Activated naive CD8-positive, alpha-beta T cell treated with anti-CD3 and anti-CD28 coated beads for 36 hours (primary cell): ENCODE measurements at places on chromosomes 7 and 10. TPM values are rescaled to one million over a fixed set of nuclear protein-coding genes. Genes with fewer than 3 reads are reported as not detected.

GRCh38 chr7:44884621-44885393 is 523 bp downstream of the PURB start:
- peak overlapping the region; percentile 88 for H3K27ac ChIP-seq
- H3K36me3 ChIP-seq: peaks cover 46% of the 10 kb centered on the region
- H3K4me1 ChIP-seq: peaks cover 56% of the 10 kb centered on the region
- peak overlapping the region; percentile 89 for H3K4me3 ChIP-seq

DNA sequence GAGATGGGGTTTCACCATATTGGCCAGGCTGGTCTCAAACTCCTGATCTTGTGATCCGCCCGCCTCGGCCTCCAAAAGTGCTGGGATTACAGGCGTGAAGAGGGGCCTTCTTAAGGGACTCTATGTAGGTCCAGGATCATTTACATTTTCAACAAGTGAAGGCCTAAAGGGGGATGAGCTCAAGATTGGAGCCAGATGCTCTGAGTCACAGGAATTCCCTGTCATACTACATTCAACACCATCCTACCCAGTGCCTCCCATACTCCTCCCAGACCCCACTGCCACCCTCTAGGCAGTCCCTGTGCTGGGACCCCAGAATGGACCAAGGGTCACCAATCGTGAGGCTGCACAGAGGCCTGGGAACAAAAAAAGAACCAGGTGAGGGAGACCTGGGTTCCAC is 29.9 kb downstream of the CYTH3 start:
- H3K27me3 ChIP-seq: no peaks in the 10 kb centered on the region
- no peaks in the 10 kb centered on the region for H3K4me1 ChIP-seq
- no peak overlapping the region for H3K27ac ChIP-seq
- DNase-seq: no peak

- H3K36me3 ChIP-seq: no peaks in the 10 kb centered on the region
- no peak overlapping the region for H3K4me3 ChIP-seq
- H3K27ac ChIP-seq: no peak overlapping the region
- H3K27me3 ChIP-seq: no peaks in the 10 kb centered on the region
Measured at GRCh38 chr7:36232971-36233550, 80.0 kb downstream of the EEPD1 start.

GRCh38 chr7:16598015-16598414 is 47.5 kb downstream of the ANKMY2 start:
- H3K4me1 ChIP-seq: no peaks in the 10 kb centered on the region
- H3K4me3 ChIP-seq: no peak overlapping the region
- peaks cover 15% of the 10 kb centered on the region for H3K36me3 ChIP-seq
- H3K27ac ChIP-seq: no peak overlapping the region
- DNase-seq: no peak
- no peaks in the 10 kb centered on the region for H3K27me3 ChIP-seq

DNA sequence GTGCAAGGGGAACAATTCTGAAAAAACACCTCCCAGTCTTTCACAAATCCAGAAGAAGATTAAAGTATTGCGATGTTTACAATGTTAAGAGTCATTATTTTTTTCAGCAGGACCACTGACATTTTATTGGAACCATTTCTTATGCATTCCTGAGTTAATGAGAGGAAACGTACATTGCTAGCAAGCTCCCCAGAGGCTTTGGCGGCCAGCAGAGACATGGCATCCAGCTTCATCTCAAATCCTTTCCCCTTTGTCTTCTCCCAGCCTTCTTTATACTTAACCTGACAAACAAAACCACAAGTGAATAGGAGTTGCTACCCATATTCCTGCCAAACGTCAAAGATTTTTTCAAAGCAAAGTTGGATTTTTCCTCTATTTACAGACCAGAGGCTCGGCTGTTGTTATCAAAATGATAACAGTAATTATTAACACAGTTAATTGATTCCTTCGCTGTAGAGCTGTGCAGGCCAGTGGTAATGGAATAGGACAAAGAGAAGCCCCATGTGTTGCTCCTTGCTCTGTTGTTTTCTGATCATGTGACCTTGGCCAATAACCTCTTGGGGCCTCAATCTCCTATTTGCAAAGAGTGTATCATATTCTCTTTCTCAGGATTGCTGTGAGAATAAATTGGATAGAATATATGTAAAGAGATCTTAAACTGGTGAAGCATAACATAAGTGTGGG is 32.0 kb downstream of the NRAP start:
- no peak overlapping the region for H3K4me3 ChIP-seq
- H3K27ac ChIP-seq: no peak overlapping the region
- H3K36me3 ChIP-seq: no peaks in the 10 kb centered on the region

- peaks cover 2% of the 10 kb centered on the region for H3K4me1 ChIP-seq
- no peaks in the 10 kb centered on the region for H3K36me3 ChIP-seq
- peaks cover 2% of the 10 kb centered on the region for H3K27me3 ChIP-seq
- DNase-seq: no peak
- H3K4me3 ChIP-seq: no peak overlapping the region
Measured at GRCh38 chr10:100879741-100880360, 32.9 kb upstream of the SLF2 start.

DNA sequence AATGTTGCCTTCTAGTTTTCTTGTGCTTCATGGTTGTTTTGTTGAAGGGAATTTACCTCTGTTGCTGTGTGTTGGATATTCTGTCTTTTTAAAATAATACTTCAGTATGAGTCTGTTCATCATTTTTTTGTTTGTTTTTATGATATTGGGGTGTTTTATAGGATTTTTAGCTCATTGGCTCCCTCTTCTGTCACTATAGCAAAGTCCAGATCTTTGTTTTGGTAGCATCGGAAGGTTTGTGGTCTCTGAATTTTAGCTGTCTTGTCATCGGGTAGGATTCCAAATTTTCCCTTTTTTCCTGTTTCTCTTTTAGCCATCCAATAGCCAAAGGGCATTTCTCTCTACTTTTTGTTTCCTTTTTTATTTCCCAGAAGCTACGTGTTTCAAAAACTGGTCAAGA is 91.4 kb downstream of the EXOC4 start:
- no peak overlapping the region for H3K4me3 ChIP-seq
- peaks cover 9% of the 10 kb centered on the region for H3K4me1 ChIP-seq
- no peak overlapping the region for H3K27ac ChIP-seq
- H3K27me3 ChIP-seq: no peaks in the 10 kb centered on the region

DNA sequence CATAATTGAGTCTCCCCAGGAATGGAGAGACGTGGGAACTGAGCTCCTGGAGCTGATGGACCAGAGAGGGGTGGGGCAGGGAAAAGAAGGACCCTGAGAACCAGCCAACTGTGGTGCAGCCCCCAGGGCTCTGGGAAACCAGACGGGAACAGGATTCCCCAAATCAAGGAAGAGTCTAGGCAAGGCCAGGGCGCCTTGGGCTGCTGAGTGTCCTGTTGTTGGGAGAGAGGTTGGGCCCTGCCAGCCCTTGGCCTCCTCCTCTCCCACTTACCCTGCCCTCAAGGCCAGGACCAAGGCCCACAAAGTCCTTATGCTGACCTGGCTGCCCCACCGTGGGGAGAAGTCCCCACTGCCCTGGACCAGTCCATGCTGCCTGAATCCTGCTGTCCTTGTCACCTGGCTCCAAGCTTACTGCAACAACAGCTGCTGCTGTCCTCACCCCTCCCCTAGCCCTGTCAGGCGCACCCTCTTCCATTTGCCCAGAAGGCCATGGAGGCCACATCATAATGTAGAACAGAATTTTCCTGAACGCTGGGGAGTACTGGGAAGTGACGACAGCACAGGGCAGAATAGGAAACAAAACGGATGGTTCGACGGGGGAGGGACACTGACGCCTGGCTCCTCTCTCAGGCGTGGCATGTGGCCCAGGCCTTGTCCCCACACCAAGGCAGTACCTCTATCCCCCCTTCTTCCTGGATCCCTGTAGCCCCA is 132.9 kb upstream of the ZMIZ1 start:
- no peak overlapping the region for H3K4me3 ChIP-seq
- no peak for DNase-seq
- H3K27me3 ChIP-seq: no peaks in the 10 kb centered on the region
- H3K4me1 ChIP-seq: peaks cover 2% of the 10 kb centered on the region
- H3K36me3 ChIP-seq: no peaks in the 10 kb centered on the region
- H3K27ac ChIP-seq: no peak overlapping the region

DNA sequence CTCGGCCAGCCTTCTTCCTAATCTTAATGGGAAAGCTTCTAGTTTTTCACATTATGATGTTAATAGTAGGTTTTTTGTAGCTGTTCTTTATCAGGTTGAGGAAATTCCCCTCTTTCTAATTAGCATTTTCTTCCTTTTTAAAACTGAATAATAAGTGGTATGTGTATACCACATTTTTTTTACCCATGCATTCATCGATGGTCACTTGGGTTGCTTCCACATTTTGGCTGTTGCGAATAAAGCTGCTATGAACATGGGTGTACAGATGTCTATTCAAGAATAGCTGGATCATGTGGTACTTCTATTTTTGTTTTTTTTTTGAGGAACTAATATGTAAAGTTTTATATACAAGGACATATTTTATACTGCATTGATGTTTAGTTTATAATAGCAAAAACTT is 44.3 kb downstream of the NRF1 start:
- H3K27ac ChIP-seq: no peak overlapping the region
- no peak overlapping the region for H3K4me3 ChIP-seq
- H3K36me3 ChIP-seq: peaks cover 47% of the 10 kb centered on the region

DNA sequence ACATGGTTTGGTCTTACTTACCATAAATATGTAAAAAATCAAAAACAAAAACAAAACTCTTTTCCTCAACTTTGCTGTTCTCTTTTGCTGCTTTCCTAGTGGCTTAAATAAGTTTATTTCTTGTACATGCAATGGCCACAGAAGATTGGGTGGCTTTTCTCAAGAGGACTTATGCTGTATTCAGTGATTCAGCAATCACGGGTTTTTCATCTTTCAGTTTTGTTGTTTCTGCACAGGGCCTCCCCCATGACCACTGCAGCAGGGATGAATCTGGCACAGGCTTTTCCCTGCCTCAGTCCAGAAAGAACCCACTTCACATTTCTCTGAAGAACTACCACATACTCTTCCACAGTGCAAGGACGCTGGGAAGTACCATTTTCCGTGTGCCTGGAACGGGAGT is 355.0 kb downstream of the RNLS start:
- H3K27ac ChIP-seq: no peak overlapping the region
- H3K27me3 ChIP-seq: no peaks in the 10 kb centered on the region
- DNase-seq: no peak
- no peak overlapping the region for H3K4me3 ChIP-seq

- H3K4me1 ChIP-seq: peaks cover 17% of the 10 kb centered on the region
- no peak overlapping the region for H3K27ac ChIP-seq
- no peaks in the 10 kb centered on the region for H3K27me3 ChIP-seq
Measured at GRCh38 chr7:55432939-55433784, 68.0 kb downstream of the LANCL2 start.

DNA sequence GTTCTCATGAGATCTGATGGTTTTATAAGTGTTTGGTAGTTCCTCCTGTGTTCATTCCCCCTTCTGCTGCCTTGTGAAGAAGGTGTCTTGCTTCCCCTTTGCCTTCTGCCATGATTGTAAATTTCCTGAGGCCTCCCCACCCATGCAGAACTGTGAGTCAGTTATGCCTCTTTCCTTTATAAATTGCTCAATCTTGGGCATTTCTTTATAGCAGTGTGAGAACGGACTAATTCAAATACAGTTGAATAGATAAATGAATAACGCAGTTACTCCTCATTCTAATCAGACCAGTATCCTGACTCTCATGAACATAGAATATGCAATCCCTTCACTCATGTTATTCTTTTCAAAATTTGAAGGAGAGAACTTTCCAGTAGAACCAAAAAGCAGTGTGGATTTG is 375.0 kb upstream of the FZD8 start:
- no peaks in the 10 kb centered on the region for H3K4me1 ChIP-seq
- no peak for DNase-seq
- H3K27me3 ChIP-seq: no peaks in the 10 kb centered on the region
- no peak overlapping the region for H3K27ac ChIP-seq
- H3K36me3 ChIP-seq: no peaks in the 10 kb centered on the region

The AFAP1L2 gene
- 4.6 TPM for total RNA-seq

The ACTR3C gene
- total RNA-seq: 2.8 TPM

The PALD1 gene
- 3.1 TPM for total RNA-seq

The SNX10 gene
- 31.6 TPM for total RNA-seq

The SP8 gene
- not detected for total RNA-seq

The TECPR1 gene
- total RNA-seq: 25.6 TPM

The GIMAP7 gene
- 37.9 TPM for total RNA-seq

The SORBS1 gene
- 0.54 TPM for total RNA-seq

The PDZD7 gene
- total RNA-seq: 0.66 TPM

The WEE2 gene
- total RNA-seq: not detected
